ENCODE measurements at places on chromosomes 2 and 18. TPM values are rescaled to one million over a fixed set of nuclear protein-coding genes. Genes with fewer than 3 reads are reported as not detected.

Gene TM4SF20
- polyA plus RNA-seq, result not detected

Gene CCDC142
- polyA plus RNA-seq, result 3.7 TPM

Gene VWA3B
- 1.1 TPM for polyA plus RNA-seq

Gene FAM237A
- not detected for polyA plus RNA-seq

Gene ICOS
- 0.05 TPM for polyA plus RNA-seq

DNA sequence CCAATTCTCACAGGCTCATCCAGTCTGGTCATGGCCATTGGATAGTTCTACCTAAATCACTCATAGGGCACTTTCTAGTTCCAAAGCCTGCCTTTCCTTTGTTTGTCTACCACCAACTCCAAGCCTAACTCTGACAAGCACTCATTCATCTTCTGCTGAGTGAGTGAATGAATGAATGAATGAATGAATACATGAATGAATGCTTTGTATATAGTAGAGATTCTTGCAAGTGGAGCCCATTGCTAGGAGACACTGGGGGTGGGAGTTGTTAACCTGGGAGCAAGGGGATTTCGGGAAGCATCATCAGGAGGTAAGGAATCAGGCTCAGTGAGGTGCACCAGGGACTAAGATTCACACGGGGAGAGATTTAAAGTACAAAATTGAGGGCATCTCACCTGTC, 3.3 kb upstream of the MOCOS start:
- no peak overlapping the region for H3K4me3 ChIP-seq
- H3K27me3 ChIP-seq, result no peaks in the 10 kb centered on the region
- H3K4me1 ChIP-seq, result peaks cover 22% of the 10 kb centered on the region

GRCh38 chr2:171824086-171824485, 70.0 kb downstream of the SLC25A12 start:
- no peaks in the 10 kb centered on the region for H3K27me3 ChIP-seq
- no peaks in the 10 kb centered on the region for H3K36me3 ChIP-seq
- H3K4me1 ChIP-seq, result no peaks in the 10 kb centered on the region
- no peak overlapping the region for H3K27ac ChIP-seq

DNA sequence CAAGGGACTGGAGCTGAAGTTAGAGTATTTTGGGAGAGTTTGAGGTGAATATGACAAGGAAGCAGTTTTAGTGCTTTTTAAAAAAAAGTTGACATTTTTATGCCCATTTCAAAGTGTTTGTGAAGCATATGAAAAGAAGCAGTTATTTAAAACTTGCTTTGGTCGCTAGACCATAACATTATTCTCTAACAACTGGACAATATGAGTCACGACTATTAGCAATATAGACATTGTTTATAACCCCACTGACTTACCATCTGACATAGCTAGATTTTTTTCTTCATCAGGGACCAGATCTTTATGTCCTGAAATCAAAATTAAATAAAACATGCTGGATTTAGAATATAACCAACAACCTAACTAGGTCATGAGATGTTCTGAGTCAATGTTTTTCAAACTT, 22.6 kb upstream of the DYTN start:
- no peak for DNase-seq
- no peaks in the 10 kb centered on the region for H3K27me3 ChIP-seq
- no peaks in the 10 kb centered on the region for H3K36me3 ChIP-seq

DNA sequence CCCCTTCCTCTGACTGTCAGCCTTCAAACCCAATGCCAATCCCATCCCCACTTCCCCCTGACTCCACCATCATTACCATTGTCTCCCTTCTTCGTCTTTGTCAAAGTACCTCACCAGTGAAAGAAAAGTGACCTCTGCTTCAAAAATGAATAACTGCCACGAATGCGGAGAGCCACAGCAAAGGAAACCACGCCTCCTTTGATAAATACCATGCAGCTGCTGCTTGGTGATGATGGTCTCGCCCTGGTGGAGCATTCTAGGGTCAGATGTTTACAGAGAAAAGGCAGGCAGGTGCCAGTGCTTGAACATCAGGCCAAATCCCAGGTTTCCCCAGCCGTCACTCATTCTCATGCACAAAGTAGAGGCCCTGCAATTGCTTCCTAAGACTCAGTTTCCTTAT, 162.2 kb downstream of the BCL11A start:
- no peaks in the 10 kb centered on the region for H3K27me3 ChIP-seq
- no peaks in the 10 kb centered on the region for H3K4me1 ChIP-seq
- no peaks in the 10 kb centered on the region for H3K36me3 ChIP-seq
- H3K27ac ChIP-seq, result no peak overlapping the region

- no peak overlapping the region for H3K27ac ChIP-seq
- no peak for DNase-seq
- H3K27me3 ChIP-seq, result no peaks in the 10 kb centered on the region
- no peaks in the 10 kb centered on the region for H3K36me3 ChIP-seq
- no peak overlapping the region for H3K4me3 ChIP-seq
Observed at GRCh38 chr2:17084877-17085276, 419.2 kb upstream of the CYRIA start.

- no peaks in the 10 kb centered on the region for H3K4me1 ChIP-seq
- no peaks in the 10 kb centered on the region for H3K36me3 ChIP-seq
- DNase-seq, result no peak
- H3K4me3 ChIP-seq, result no peak overlapping the region
Observed at GRCh38 chr2:53381271-53381670, 386.3 kb upstream of the CHAC2 start.

DNA sequence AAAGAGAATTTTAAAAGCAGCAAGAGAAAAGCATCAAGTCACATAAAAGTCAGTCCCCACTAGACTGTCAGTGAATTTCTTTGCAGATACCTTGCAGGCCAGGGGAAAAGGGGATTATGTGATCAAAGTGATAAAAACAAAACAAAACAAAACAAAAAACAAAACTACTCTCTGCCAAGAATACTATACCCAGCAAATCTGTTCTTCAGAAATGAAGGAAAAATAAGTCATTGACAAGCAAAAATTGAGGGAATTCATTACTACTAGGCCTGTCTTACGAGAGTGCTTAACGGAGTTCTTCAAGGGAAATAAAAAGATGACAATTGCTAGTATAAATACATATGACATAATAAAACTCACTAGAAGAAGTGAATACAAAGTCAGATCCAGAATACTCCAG, 245.5 kb upstream of the CHST9 start:
- H3K4me3 ChIP-seq, result no peak overlapping the region
- H3K4me1 ChIP-seq, result no peaks in the 10 kb centered on the region
- H3K27me3 ChIP-seq, result no peaks in the 10 kb centered on the region
- DNase-seq, result no peak
- no peaks in the 10 kb centered on the region for H3K36me3 ChIP-seq

DNA sequence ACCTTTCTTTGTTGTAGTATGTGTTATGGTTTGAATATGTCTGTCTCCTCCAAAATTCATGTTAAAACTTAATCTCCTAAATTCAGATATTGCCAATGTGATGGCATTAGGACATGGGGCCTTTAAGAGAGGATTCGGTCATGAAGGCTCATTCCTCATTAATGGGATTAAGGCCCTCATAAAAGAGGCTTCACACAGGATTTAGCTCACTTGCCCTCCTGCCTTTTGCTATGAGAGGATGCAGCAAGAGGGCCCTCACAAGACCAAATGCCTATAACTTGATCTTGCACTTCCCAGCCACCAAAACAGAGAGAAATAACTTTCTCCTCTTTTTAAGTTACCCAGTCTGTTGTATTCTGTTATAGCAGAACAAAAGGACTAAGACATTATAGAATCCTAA, 19.7 kb downstream of the ZBTB14 start:
- no peaks in the 10 kb centered on the region for H3K4me1 ChIP-seq
- DNase-seq, result no peak
- no peaks in the 10 kb centered on the region for H3K27me3 ChIP-seq
- no peak overlapping the region for H3K4me3 ChIP-seq

DNA sequence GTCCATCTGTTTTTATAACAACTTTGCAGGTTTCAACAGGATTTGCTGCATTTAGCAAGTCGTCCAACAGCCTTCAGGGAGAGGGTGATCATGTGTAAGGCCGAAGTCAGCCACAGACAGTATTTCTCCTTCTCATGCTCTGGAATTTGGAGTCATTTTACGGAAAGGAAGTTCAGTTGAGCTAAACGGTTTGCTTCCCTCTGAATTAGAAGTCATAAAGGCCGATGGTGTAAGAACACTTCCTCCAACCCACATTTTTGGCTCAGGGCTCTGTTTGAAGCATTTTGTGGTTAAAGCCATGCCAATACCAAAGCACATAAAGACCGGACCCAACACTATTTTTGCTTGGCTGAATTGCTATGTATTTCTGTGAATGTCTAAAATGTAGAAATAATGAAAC, 129.5 kb downstream of the TMEM182 start:
- no peaks in the 10 kb centered on the region for H3K36me3 ChIP-seq
- H3K4me3 ChIP-seq, result no peak overlapping the region
- H3K4me1 ChIP-seq, result no peaks in the 10 kb centered on the region
- H3K27me3 ChIP-seq, result no peaks in the 10 kb centered on the region
- no peak overlapping the region for H3K27ac ChIP-seq

- H3K4me3 ChIP-seq, result peak overlapping the region; percentile 41
- no peaks in the 10 kb centered on the region for H3K36me3 ChIP-seq
- DNase-seq, result no peak
- H3K27ac ChIP-seq, result peak overlapping the region; percentile 50
Observed at GRCh38 chr2:179861027-179861415, 391 bp downstream of the ZNF385B start.

- H3K4me3 ChIP-seq, result no peak overlapping the region
- H3K36me3 ChIP-seq, result no peaks in the 10 kb centered on the region
- no peak for DNase-seq
- H3K4me1 ChIP-seq, result no peaks in the 10 kb centered on the region
- no peak overlapping the region for H3K27ac ChIP-seq
Observed at GRCh38 chr2:181273986-181274385, 183.2 kb upstream of the ITGA4 start.

DNA sequence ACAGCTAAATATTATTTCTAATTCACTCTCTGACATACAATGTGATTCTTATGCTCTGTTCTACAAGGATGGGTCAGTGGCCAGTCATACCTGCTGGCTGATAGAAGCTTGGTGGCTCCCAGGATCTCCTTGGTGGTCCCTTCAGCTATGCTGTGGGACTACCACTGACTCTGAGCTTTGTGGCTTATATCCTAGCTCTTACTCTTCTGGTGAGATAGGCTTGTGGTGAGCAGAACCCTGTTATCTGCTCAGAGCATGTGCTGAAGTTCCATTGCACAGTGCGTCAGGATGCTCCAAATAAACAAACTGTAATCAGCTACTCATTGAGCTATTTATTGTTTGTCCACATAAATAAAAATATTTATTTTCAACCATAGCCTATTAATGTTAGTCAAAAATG, 51.7 kb downstream of the MFSD6 start:
- no peak for DNase-seq
- no peaks in the 10 kb centered on the region for H3K27me3 ChIP-seq
- H3K4me3 ChIP-seq, result no peak overlapping the region
- H3K4me1 ChIP-seq, result no peaks in the 10 kb centered on the region
- no peak overlapping the region for H3K27ac ChIP-seq
- H3K36me3 ChIP-seq, result no peaks in the 10 kb centered on the region

DNA sequence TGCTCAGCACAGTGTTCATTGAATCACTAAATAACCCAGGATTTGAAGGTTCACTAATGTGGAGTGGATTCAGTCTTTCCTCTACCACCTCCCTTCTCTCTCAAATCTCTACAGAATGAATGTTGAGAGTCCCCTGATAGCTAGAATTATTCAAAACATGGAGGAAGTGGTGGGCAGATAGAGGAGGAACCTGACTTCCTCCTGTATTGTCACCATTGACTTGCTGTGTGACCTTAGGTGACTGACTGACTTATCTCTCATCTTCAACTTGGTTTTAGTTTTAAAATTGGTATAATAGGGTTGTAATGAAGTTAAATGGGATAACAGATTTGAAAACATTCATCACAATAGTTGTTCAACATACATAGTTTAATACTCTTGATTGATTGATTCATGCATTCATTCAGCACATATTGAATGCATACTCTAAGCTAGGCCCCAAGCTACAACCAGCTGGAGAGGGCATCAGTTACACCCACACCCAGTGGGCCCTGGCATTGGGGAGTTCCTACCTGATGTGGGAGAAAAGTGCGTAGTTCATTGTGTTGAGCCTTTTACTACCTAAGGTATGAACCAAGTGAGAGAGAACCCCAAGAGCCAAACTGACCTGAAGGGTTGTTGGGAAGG, 96.0 kb downstream of the WDR7 start:
- no peak overlapping the region for H3K4me3 ChIP-seq
- H3K27me3 ChIP-seq, result no peaks in the 10 kb centered on the region
- H3K4me1 ChIP-seq, result no peaks in the 10 kb centered on the region
- no peaks in the 10 kb centered on the region for H3K36me3 ChIP-seq

DNA sequence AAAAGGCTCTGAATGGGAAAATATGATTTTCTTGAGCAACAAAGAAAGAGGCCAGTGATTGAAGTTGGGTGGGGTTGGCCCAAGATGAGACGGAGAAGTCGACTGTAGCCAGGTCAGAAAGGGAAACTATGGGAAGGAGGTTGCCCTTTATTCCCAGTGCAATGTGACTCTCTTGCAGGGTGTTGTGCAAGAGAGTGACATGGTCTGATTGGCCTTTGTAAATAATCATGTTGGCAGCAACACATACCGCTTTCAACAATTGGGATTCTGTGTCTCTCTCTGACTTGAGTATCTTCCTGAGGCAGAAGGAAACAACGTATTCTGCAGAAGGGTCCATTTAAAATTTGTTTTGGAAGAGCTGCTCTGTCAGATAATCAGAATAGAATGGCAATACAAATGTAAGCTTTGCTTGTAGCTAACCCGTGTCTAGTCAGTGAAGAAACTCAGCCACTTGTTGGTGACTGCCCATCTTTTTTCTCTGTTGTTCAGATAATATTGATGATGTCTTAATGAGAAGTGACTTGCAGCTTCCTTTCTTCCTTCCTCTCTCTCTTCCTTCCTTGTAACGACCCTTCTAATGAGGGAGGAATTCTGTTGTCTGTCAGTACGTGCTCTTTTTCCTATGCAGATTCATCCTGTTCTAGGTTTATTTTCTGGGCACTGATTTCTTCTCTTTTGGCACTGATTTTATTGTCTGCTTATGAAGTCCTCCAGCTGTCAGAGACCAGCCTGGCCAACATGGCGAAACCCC, 311.0 kb upstream of the FAM98A start:
- H3K27ac ChIP-seq, result peak overlapping the region; percentile 2
- no peaks in the 10 kb centered on the region for H3K27me3 ChIP-seq
- no peaks in the 10 kb centered on the region for H3K36me3 ChIP-seq
- H3K4me1 ChIP-seq, result peaks cover 2% of the 10 kb centered on the region

GRCh38 chr2:120402508-120402907, 56.6 kb downstream of the INHBB start:
- DNase-seq, result no peak
- no peaks in the 10 kb centered on the region for H3K36me3 ChIP-seq
- H3K27me3 ChIP-seq, result no peaks in the 10 kb centered on the region

Data from ovary (tissue), 10 donors.